ENCODE measurements at places on chromosomes 2 and 18.

DNA sequence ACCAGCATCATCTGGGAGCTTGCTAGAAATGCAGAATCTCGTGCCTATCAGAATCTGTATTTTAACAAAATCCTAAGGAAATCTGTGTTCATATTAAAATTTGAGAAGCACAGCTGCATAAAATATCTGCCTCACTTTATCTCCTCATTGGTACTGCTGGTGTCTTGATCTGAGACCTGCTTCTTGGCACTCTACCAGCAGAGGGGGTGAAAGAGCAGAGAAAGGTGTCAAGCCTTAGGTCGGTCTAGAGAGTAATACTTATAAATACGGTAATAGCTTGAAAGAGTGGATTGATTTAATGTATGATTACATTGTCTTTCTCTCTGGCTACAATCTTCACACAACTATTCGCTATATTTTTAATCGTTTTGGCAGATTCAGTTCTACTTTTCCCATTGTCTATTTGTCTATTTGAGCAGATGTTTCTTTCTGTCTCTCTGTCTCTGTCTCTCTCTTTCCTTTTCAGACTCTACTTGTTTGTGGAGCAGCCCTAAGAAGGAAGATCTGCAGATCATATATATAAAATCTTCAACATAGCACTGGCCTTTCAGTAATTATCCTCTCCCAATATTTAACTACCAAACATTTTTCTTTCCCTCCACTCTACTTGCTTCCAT, 1.7 kb upstream of the GCG start:
- peak; percentile 87 for DNase-seq

DNA sequence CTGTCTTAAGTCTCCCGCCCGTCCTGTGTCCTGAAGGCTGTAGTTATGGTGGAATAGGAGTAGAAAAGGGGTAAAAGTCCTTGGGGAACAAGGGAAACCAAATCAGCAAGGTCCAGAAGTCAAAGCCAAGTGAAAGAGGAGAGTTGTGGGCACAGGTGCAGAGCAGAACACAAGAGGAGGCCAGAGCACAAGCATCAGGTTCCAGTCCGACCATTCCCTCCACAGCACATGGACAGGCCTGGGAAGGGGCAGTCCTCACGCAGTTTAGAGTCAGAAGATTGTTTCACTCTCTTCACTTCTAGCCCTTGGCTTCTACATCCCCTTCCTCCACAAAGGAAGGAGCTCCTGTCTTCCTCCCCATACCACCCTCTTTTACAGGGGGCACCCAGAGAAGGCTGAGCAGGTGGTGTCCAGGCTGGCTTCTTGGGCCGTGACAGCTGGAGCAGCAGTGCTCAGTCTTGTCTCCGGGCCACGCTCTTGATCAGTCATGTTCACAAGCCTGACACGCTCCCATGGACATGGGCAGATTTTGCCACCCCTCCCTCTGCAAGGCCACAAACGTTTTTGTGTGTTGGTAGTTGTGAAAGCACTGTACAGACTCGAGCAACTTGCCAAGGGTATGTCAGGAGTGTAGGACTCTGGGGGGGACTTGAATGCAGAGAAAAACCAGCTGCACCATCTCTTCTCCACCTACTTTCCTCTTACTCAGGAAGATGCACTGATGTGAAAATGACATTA, 138.5 kb upstream of the DAPL1 start:
- no peak for DNase-seq

DNA sequence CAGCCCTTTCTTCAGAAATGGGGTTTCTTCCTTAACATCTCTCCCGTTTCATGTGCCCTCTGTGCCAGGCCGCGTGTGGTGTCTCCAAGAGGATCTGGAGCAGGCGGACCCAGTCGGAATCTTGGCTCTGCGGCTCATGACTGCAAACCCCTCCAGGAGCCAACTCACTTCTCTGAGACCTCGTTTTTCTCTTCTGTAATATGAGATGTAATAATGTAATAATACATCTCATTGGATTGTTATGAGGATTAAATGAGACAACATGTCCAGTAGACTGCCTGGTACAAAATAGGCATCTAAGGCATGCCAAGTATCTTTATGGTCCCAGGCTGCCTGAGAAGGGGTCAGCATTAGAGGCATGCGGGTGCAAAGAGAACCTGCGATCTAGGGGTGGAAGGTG, 221.3 kb upstream of the REV1 start:
- no peak for DNase-seq

GRCh38 chr2:176449852-176450251, 180.6 kb downstream of the MTX2 start:
- DNase-seq, result no peak

DNA sequence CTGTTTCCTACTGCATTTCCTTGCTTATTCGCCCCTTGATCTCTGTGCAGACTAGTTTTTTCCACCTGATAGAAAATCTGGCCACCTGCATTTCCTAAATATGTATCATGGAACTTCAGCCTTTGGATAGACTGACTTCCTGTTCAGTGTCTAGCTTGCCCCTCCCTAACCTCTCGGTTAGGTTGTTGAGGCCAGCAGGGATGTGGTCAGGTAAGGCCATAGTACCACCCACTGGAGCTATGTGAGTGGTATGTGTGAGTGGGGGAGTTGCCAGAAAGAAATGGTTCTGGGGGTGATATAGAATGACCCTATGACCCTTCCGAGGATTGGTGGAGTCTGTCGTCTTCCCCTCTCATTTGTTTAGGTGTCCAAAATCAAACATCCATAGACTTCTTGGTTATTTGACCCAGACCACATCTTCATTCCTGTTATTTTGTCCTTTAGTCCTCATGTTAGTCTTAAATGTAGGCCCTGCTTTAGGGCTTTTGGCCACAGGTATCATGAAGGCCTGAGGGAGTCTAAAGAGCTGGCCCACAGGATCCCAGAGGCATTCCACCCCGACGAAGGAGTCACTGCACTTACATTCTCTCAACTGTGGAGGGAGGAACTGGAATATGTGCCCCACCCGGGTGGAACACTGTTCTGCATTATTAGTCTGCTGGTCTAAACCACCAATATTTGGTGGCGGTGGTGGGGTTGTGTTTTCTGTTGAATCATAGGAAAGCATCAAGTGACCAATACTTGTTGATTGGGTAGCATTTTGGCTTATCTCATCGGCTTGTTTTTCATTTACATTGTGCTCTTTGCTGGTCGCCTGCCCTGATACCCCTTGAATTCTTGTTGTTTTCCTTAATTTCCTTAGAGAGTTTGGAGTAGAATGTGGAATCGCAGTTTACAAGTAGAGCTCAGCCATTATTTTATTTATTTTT, 21.9 kb downstream of the CAB39 start:
- DNase-seq, result no peak

DNA sequence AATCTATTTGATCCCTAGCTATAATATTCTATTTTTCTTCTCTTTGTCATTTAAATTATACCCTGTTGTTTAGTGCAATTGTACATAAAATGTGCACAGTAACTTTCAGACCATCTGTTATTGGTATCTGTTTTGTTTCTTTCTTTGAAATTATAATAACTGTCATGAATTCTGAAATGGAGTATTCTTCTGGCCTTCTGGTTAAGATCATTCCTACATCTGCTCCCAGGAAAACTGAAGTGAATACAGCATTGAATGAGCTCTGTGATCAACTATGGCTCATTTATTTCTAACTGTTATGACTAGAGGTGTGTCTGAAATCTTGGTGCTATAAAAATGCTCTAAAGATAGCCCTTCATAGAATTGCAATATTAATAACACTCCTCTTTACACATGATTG, 788.4 kb upstream of the TMEFF2 start:
- no peak for DNase-seq

DNA sequence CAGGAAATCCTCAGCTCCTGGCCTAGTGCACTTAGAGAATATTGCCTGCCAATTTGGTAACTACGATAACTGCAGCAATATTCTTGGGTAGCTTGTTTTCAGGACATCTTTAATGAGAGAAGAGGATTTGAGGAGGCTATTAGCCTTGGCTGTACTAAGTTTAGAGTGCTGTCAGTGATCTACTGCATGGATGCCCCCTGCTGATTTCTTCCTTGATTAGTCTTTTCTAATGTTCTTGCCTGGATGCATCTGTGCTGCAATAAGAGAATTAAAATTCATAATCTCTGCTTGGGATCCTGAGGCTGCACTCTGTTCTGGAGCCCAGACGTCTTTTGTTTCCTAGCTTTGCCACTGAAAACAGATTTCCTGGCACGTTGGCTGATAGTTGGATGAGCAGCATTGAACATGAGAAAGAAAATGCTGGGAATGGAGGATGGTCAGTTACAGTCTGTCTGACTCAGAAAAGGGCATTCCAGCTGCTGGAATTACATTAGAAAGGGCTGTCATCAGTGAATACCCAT, 115.4 kb downstream of the CCDC85A start:
- DNase-seq, result no peak

GRCh38 chr2:32383858-32384257, 27.0 kb downstream of the BIRC6 start:
- no peak for DNase-seq

DNA sequence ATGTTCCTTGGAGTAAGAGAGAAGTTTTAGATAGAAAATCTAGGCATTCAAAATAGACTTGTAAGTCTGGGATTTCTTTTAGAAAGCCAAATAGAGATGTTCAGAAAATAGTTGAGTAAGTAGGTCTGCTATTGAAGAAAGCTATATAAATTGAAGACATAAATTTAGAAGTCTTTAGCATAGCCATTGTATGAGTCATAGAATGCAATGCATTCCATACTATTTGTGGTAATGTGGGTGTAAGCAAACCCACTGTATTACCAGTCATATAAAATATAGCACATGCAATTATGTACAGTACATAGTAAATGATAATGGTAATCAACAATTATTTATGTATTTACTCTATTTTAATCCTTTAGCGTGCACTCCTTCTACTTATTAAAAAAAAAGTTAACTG, 14.1 kb downstream of the MC4R start:
- no peak for DNase-seq

GRCh38 chr2:77484026-77484425, 38.1 kb downstream of the LRRTM4 start:
- DNase-seq, result no peak

GRCh38 chr2:114281188-114281587, 161.3 kb upstream of the DPP10 start:
- DNase-seq, result no peak

Measured in MCF 10A (cell line).